ENCODE measurements at places on chromosomes 16 and 17.

DNA sequence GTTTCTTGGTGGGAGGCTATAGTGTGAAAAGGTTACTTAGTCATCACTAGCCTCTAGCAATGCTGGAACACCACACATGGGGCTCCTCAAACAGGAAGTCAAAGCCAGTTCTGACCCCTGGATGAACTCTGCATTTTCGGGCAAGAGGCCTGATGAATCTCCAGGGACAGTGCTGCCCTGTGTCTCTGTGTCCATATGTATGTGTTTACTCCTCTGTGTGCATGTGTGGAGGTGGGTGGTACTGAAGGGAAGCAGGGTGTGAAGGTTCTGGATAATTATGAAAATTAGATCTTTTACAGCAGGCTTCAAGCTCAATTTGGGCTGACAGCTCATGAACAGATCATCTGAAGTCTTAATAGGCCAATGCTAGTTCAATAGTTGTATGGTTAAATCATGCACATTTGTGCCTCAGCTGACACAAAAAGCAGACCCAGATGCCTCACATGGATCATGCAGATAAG lies 133.6 kb downstream of the SNX11 start:
- DNase-seq, result peak; percentile 22

DNA sequence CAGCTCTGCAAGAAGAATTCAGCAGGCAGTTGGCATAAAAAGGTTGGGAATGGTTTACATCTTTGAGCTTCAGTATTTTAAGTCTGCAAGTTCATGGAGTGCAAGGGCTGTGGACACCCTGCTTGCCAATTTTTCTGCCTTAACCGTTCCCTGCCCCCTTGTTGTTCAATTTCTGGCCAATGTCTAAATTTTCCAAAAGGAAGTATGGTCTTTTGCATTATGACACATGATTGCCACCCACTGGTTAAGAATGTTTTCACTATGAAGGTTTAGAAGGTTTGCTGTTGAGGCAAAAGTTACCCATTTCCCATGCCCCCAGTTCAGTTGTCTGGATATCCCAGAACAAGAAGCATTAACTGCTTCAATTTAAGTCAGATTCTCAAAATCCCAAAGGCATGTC lies 441.9 kb downstream of the CDH13 start:
- DNase-seq, result no peak

- DNase-seq, result peak; percentile 9
Observed at GRCh38 chr16:49472598-49472997, 99.0 kb downstream of the C16orf78 start.

GRCh38 chr17:17077861-17078732 lies 35.8 kb downstream of the MPRIP start:
- DNase-seq, result no peak

GRCh38 chr16:57648125-57648524 lies 19.7 kb downstream of the ADGRG1 start:
- peak; percentile 37 for DNase-seq

DNA sequence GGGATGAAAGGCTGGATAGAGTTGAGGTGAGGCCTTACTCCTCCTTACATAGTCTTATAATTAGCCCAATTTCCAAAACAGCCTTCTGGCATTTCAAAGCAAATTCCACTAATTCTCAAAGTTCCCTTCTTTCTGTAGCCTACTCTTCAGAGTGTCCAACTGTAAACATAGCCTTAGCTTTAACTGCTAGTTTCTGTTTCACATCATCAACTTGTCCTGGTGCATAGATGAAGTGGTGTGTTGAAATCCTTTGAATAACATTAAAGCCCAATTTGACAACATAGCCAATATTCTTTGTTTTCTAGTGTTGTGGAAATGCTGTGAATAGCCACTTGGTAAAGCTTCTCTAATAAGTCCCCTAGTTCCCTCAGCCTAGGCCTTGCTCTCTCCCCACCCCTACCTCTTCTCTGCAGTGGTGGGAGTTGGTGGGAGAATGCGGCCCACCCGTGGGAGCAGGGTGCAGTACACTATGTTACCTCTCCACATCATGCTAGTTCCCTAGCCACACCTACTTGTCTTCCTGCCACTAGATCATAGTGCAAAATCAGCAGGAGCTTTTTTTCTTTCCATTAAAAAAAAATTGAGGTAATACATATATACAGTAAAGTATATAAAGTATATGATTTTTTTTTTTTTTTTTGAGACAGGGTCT lies 127.0 kb upstream of the HAS3 start:
- DNase-seq, result no peak

DNA sequence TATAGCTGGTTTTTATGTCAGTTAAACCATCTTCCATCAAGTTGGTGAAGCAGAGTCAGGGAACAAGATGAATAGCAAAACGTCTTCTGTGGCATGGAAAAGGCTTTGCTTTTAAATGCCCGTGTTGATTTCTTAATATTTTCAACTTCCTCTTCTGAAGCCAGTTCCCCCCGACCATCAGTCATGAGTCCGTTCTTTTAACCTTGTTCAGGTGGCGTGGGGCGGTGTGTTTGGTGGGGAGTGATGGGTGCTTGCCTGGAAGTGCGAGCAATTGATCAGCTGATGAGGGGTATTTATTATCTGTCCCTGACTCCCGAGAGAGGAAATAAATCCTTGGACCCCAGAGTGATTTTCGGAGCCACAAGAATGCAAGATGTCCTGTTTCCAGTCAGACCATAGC lies 147.1 kb downstream of the WWOX start:
- no peak for DNase-seq

- no peak for DNase-seq
Observed at GRCh38 chr17:30130121-30130520, 13.5 kb downstream of the NSRP1 start.

DNA sequence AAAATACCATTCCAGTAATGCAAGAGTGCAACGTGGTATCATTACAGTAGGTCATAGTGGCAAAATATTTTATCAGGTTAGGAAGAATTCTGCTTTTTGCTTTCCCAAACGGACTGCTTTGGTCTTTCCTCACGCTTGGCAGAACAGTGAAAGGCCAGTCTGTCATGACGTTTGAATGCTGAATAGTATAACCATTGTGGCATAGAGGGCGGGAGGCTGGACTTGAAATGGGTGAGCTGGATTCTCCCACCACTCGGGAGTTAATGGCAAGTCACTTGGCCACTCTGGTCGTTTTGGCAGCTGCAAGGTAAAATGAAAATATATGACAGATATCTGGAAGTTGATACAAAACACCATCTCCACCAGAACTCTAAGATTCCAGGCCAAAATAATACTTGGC lies 391.2 kb downstream of the MAF start:
- DNase-seq, result no peak

GRCh38 chr17:81132197-81132540 lies 33.1 kb upstream of the PVALEF start:
- DNase-seq, result no peak
